ENCODE measurements at places on chromosomes 5 and 9. TPM values are rescaled to one million over a fixed set of nuclear protein-coding genes. Genes with fewer than 3 reads are reported as not detected.

GADD45G gene
- not detected for total RNA-seq

CDH18 gene
- 8.1 TPM for total RNA-seq

KIF20A gene
- 12.2 TPM for total RNA-seq

CDC37L1 gene
- total RNA-seq = 24.4 TPM

IL4 gene
- not detected for total RNA-seq

PDE8B gene
- not detected for total RNA-seq

AP3S1 gene
- 145 TPM for total RNA-seq

SPTAN1 gene
- total RNA-seq = 381 TPM

PLPP1 gene
- total RNA-seq = 326 TPM

RNF183 gene
- not detected for total RNA-seq

EIF4E1B gene
- not detected for total RNA-seq

PFDN1 gene
- total RNA-seq = 62.0 TPM

RLN2 gene
- not detected for total RNA-seq

ZNF483 gene
- 1.8 TPM for total RNA-seq

SLC46A2 gene
- not detected for total RNA-seq

BNC2 gene
- 52.5 TPM for total RNA-seq

KIF4B gene
- 0.15 TPM for total RNA-seq

TMEM215 gene
- not detected for total RNA-seq

TEX48 gene
- not detected for total RNA-seq

SPINK4 gene
- not detected for total RNA-seq

LRRC19 gene
- not detected for total RNA-seq

SLC6A3 gene
- under 0.01 TPM for total RNA-seq

MYOZ3 gene
- 1.5 TPM for total RNA-seq

PCDHGB5 gene
- 40.4 TPM for total RNA-seq

TMEM203 gene
- total RNA-seq = 48.8 TPM

ARID3C gene
- total RNA-seq = not detected

PCDHB4 gene
- 0.17 TPM for total RNA-seq

PRR7 gene
- total RNA-seq = 2.9 TPM

RNF208 gene
- 0.15 TPM for total RNA-seq

SPATA31D1 gene
- not detected for total RNA-seq

TAF11L4 gene
- not detected for total RNA-seq

ZBED3 gene
- 2.8 TPM for total RNA-seq

ABLIM3 gene
- total RNA-seq = 23.1 TPM

NSMF gene
- total RNA-seq = 32.7 TPM

BAAT gene
- total RNA-seq = not detected

TMEM232 gene
- total RNA-seq = 7.6 TPM

SLCO6A1 gene
- total RNA-seq = not detected

HIGD2A gene
- total RNA-seq = 22.8 TPM

PGM5 gene
- total RNA-seq = 88.8 TPM

UAP1L1 gene
- total RNA-seq = 34.7 TPM
